Fibroblast of skin of right quadriceps (primary cell): ENCODE measurements at places on chromosomes 4 and X.

DNA sequence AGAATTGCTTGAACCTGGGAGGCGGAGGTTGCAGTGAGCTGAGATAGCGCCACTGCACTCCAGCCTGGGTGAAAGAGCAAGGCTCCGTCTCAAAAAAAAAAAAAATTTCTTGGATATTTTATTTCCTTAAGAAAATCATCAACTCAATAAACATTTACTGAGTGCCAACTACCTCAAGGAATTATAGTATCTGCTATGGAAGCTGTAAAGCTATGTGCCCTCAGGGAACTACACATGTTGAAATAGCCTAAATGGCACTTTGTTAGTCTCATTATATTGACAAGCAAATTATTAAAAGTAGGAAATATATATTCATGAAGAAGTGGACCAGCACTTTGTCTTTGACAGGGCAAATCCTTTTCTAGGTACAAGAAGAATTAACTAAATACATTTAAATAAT, 40.8 kb downstream of the ELOVL6 start:
- DNase-seq, result no peak

GRCh38 chrX:132710656-132711155, 221.9 kb upstream of the MBNL3 start:
- no peak for DNase-seq

DNA sequence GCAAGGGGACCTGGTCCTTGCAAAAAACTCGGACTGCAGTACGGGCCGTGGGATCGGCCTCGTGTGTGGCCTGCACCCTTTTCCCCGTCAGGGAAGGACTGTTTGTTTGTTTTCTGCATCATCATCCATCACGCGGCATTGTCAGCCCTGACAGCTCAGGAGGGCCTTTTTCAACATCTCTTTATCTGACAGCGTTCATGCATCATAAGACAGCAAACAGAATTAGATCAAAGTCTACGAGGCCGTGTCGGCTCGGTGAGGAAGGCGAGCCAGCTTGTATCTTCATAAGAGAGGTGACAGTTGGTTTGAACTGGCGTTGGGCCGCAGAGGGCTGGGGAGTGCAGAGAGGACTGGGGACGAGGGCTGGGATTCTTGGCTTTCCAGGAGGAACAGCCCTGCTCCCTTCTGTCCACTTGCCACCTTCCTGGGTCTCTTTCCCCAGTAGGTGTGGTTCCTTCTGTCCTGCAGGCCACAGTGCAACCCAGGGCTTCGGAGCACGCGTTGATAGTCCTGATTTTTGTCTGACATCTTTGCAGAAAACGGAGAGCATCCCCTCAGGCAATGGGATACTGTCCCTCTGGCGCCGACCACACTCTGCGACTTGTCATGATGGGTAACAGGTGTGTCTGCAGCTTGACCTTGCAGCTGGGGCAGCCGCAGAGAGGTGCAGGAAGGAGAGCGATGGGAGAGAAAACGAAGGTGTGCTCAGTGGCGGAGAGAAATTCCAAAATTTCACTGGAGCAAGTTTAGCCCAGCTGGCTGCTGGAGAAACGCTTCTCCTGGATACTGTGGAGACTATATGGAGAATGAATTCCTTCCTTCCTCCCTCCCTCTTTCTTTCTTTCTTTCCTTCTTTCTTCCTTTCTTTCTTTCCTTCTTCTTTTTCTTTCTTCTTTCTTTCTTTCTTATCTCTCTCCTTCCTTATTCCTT, 104.0 kb upstream of the SHOX start:
- DNase-seq, result no peak

DNA sequence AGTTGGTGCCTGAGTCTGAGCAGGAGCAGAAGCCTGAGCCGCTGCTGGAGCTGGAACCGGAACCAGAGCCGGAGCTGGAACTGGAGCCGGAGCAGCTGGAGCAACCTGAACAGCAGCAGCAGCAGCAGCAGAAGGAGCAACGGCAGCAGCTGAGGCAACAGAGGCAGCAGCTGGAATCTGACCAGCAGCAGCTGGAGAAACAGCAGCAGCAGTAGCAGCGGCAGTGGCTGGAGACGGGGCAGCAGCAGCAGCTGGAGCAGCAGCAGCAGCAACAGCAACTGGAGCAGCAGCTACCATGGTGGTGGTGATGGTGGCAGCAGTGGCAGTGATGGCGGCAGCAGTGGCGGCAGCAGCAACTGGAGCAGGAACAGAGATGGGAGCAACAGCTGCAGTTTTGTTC, 61.5 kb downstream of the AMOT start:
- DNase-seq, result no peak

DNA sequence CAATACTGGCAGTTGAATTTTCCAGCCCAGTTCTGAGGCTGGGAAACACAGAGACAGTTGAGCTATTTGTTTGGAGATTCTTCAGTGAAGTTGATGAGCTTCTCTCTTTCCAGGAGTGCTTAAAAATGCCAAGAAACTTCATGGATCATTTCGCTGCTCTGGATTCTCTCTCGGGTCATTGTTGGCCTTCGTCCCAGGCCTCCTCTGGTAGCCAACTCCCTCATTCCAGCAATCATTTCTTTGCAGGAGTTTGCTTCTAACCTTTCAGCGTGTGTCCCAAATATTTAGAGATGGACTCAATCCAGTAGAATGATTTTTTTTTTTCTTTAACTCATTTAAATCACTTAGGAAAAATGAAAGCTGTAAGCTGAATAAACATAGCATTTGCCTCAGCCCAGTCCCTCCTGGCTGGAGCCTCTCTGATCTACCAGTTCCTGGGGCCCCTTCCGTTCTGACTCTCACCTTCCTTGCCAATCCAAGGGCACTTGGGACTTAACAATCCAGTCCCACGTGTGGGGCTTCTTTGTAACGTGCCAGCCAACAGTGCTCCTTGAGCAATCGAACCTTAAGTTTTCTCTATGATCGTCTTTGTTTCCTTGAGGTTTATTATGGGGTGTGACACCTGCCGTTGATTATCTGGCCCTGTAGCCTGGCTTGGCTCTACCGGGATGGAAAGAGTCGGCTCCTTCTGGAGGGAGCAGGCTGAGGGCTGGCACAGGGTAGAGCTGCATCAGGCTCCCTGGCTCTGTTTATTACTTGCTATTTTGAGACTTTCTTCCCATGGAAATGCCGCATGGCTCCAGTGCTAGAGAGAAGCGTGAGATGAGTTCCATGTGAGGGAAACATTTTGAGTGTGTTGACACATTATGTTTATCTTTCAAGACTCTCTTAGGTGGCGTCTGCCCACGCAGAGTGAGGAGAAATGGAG, 80.4 kb upstream of the GPC4 start:
- DNase-seq, result peak; percentile 77

DNA sequence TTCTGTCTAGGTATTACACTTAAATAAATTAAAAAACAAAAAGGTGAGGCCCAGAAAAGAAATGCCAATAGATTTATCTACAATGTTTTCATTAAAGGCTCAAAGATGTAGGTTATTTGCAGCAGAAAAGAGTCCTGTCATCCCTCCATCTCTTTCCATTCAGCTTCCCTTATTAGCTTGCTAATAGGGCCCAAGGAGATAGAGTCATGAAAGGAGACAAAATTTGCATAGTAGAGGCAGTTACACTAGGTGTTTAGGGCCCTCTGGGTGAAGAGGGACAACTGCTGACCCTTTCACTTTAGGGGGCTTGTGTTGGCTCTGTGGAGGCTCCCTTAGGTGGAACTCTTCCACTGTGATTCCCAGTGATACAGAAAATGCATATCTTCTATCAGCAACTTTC, 58.4 kb upstream of the TACR3 start:
- DNase-seq, result no peak

GRCh38 chr4:119697887-119698393, 69.3 kb upstream of the PDE5A start:
- no peak for DNase-seq
